ENCODE measurements at places on chromosomes 5 and 9.

- no peak for DNase-seq
These were observed 106.1 kb upstream of the OSMR start for GRCh38 chr5:38739705-38740045.

- DNase-seq, result no peak
These were observed 60.7 kb downstream of the PARP8 start for GRCh38 chr5:50727149-50727496.

- no peak for DNase-seq
These were observed 2.6 kb upstream of the MSX2 start for GRCh38 chr5:174721530-174722432.

GRCh38 chr5:92544036-92544435 lies 1037.0 kb downstream of the NR2F1-AS1 start:
- no peak for DNase-seq

DNA sequence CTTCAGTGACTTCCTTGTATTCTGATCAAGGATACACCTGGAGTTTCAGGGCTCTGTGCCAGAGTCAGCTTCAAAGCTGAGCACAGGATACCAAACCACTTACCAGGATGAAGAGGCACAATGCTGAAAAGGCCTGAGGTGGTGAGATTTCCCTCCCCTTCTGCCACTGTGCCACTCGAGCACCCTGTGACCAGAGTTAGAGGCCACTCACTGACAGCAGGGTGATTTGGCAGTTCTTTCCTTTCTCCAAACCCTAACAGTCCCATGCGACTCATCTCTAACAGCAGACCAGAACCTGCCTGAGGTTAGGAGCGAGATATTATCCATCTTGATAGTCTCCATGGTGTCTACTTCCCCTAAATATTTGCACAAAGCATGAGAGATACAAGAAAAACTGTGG lies 1.8 kb downstream of the PLGRKT start:
- DNase-seq, result no peak

DNA sequence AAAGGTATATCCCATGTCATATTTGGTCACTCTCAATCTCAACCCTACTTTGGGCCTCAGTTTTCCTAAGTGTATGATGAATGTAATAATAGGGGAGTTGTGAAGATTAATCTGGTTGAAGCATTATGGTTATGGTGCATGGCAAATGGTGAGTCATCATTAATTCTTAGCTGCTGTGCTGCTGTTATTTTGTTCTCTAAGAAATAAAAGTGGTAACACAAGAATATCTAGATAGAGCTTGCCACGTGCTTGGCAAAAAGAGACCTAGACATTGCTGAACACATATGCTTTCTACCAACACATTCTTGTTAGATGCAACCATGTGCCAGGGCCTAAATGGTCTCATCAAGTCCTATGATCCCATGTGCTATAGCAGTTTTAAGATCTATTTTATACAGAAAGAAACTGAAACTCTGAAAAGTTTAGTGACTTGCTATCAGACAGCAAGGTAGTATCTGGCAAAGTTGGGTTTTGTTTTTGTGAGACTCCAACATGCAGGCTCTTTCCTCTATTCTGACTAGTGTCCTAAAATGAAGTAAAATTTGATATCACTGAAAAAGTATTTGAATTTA lies 699.9 kb upstream of the MEF2C start:
- no peak for DNase-seq

DNA sequence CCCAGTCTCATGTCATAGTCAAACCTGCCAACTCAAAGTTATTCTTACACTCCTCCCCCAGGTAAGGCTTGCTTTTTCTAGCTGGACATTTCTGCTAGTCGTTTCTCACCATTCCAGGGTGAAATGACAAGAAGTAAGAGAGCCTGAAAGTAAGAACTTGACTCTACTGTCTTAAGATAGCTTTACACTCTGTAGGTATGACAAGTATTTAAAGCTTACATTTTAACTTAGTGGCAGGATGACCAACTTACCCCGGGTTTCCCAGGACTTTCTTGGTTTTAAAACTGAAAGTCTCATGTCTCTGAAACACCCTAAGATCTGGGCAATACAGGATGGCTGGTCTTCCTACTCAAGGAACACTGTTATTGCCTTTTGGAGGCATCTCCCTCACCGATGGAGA lies 67.5 kb upstream of the PIK3R1 start:
- no peak for DNase-seq

GRCh38 chr5:67381236-67381880 lies 184.8 kb upstream of the CD180 start:
- no peak for DNase-seq

DNA sequence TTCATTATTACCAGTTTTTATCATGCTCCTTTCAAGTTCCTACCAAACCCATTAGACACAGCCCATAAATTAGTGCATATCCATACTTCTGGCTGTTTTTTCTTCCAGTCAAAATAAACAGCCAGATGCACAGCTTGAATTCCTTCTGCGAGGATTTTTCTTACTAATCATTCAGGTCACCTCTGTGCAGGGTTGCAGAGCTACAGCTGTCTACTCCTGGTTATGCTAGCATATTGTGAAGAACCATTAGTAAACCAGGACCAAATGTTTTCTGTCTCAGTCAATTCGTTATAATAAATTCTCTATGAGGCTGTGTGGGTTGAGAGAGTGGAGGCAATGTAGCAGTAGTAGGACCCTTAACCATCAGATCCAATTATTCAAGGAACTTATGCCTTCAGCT lies 8.1 kb upstream of the MINAR2 start:
- DNase-seq, result no peak

- DNase-seq, result no peak
These were observed 51.7 kb downstream of the ATPSCKMT start for GRCh38 chr5:10198021-10198420.

- DNase-seq, result no peak
These were observed 81.7 kb upstream of the SMC5 start for GRCh38 chr9:70177121-70177520.

DNA sequence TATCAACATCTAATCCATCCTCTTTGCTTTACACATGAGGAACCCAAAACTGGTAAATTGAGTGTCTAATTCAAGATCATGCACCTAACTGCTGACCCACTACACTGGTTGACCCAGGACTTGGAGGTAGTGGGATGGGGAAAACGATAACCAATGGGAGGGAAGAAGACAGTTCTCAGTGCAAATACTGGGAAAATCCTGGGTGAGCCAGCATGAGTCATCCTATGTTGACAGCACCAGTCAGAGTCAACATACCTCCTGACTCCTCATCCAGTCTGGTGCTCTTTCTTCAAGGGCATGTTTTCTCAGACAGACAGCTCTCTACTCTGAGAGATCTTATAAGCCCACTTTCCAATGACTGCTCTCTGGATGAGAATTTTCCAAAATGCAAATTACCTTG lies 232.8 kb upstream of the PTGER4 start:
- DNase-seq, result peak; percentile 55

DNA sequence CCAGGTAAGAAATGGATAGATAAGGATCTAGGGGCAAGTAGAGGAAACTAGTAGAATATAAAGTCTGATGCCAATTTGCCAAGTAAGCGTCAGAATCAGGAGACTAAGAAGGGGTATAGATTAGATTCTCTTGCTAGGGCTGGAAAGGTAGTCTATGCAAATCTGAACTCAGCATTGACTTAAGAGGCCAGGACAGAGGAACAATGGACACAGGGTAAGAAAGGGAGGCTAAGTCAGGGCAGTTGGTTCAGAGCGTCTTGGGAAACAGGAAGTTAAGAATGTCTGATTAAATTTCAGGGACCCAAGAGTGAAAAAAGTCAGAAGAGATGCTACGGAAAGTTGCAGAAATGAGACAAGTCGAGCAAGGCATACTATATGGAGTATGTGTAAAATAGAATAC lies 263.2 kb upstream of the HAPLN1 start:
- no peak for DNase-seq

DNA sequence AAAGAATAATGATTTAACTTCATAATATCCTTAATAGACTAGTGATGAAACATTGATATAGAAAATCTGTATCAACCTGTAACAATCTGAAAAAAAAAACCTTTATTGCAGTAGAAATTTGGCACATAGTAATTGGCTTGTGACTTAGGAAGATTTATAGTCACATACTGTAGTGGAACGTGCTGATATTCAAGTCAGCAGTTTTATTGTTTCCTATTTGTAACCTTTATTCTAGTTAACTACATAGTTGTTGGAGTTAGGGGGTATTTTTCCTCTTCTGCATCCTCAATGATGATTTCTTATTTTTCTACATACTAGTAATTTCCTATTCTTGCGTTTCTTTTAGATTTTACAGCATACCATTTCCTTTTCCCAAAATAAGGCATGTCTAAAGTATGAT lies 14.5 kb upstream of the LRRC70 start:
- DNase-seq, result no peak

DNA sequence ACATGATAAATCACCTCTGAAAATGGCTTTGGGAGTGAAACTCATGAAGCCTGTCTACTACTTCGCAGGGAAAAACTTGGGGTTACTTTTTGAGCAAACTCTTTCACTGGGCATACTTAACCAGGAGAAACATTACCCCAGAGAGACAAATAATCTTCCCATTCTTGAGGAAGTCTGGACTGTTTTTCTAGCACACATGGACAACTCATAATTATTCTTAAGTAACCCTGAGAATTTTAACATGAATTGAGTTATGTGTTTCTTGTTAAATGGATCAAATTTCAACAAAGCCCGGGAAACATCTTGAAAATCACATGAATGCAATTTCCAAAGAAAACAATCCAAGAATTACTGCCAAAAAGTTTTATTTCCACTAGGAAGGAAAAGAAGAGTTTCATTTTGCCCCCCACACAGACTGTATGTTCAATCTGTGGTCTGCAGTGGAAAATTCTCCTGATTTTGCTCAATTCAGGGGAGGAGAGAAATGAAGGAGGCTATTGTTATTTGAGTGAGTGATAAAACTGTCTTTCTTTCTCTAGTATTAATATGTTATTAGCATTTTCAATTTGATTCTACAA lies 564.8 kb upstream of the CLINT1 start:
- DNase-seq, result no peak

DNA sequence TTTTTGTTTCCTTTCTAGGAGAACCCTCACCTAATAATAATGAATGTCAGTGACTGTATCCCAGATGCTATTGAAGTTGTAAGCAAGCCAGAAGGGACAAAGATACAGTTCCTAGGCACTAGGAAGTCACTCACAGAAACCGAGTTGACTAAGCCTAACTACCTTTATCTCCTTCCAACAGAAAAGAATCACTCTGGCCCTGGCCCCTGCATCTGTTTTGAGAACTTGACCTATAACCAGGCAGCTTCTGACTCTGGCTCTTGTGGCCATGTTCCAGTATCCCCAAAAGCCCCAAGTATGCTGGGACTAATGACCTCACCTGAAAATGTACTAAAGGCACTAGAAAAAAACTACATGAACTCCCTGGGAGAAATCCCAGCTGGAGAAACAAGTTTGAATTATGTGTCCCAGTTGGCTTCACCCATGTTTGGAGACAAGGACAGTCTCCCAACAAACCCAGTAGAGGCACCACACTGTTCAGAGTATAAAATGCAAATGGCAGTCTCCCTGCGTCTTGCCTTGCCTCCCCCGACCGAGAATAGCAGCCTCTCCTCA lies 87.1 kb downstream of the OSMR start:
- DNase-seq, result no peak

DNA sequence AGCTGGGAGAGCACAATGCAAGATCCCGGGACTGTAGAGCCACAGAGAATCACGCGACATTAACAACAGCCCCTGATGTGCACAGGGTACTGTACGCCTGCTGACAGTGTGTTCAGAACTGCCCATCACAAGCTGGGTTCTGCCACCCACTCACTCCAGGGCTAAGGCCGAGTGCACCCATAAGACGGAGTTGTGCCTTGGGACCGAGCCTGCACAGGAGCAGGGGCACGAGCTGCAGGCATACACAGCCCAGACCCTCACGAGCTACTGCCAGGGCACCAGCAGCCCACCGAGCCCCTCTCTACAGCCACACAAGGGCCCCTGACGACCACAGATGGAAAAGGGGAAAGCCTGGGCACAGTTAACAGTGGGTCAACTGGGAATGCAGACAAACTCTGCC lies 67.8 kb downstream of the CAMSAP1 start:
- DNase-seq, result no peak

DNA sequence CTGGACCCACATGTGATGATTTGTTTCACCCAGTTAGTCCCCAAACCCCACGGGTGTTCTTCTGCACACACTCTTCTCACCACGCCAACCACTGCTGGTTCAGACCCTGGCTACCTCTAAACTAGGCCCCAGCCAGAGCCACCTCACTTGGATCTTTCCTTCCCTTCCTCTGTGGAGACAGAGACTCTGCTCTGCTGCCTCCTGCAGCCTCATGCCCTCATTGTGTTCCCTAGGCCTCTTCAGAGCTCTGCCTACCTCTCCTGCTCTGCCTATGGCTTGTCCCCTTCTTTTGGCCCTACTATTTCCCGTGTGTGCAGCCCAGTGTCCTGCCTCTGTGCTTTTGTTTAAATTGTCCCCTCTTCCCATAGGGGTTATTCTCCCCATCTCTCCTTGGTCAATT lies 79.7 kb downstream of the ARHGAP26 start:
- DNase-seq, result no peak

DNA sequence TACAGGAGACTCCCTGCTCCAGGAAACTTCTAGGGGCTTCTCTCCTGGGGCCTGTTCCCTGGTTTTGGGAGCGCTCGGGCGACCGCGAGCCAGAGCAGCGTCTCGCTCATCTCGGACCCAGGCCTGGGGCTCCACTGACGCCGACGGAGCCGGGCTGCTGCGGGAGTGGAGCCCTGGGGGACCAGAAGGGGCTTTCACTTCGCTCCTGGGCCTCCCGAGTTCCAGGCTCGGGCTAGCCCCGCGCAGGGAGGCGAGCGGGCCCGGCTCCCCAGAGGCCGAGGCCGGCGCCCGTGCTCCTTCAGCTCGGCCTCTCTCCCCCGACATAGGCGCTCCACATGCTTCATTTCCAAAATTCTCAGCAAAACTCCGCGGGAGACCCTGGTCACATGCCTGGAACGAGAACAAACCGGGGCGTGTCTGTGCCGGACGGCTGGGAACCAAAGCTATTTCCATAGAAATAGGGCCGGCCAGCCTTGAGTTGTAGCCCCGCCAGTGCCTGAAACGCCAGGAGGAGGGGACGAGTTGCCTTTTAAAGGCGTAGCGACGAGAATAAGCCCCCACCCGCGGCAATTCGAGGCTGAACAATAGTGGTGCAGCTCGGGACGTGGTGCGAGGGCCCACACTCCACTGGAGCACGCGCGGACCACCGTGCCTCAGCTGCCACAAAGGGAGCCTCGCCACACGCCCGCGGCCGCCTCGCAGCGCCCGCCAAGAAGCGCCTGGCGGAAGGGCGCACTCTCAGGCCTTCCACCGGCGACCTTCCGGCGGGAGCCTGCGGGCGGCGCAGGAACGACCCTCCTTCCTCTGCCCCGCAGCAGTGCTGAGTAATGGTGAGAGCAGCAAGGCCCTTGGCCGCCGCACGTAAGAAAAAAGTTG lies 1.1 kb upstream of the G3BP1 start:
- DNase-seq, result peak; percentile 60

- no peak for DNase-seq
These were observed 6.6 kb upstream of the FBP1 start for GRCh38 chr9:94645901-94646300.
